Activated CD8-positive, alpha-beta memory T cell treated with anti-CD3 and anti-CD28 coated beads for 1 hour (primary cell): ENCODE measurements at places on chromosomes 3 and 15.

DNA sequence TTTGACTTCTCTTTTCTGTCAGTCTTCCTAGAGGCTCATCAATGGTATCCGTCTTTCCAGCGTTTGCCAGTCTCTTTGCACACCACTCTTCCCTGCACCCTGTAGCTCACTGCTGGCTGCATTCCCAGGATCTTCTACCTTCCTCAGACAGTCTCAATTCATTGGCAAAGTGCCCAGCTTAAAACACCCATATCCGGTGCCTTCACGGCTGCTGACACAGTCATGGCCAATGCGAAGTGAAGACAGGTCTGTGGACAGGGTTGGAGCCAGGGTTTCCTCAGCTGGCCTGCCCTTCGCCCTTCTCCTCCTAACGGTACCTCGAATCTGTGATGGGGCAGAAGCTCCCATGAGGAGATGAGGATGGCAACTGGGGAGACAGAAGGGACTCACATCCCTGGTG is 36.1 kb downstream of the PTH1R start:
- DNase-seq: no peak

- no peak for DNase-seq
Measured at GRCh38 chr15:33636958-33637357, 326.2 kb downstream of the RYR3 start.

DNA sequence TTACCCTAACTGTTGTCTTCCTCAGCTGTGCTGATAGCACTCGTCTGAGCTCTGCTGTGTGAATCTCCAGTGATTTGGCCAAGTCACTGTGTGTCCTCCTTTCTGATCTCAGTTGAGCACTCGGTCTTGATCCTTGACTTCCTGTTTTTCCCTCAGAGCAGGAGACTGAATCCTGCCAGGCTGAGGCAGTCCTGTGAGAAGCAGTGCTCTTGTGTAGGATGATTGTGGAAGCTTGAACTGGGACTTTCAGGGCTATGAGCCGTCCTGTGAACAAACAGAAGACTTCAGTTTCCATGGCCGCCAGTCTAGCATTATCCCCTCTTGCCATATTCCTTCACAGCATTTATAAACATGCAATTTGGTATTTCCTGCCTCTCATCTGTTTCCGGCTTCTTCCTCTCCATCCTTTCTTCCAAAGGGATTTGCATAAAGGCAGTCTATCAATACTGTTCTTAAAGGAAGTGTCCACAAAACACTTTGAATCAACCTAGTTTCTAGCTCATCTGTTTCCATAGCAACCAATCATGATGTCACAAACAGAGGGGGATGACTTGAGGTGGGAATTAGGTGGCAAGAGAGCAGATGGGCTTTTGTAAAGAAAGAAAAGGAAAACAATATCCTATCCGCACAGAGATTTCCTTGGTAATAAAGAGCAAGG is 237.2 kb downstream of the AGBL1 start:
- DNase-seq: no peak

GRCh38 chr15:89143503-89144162 is 55.4 kb downstream of the ABHD2 start:
- no peak for DNase-seq

DNA sequence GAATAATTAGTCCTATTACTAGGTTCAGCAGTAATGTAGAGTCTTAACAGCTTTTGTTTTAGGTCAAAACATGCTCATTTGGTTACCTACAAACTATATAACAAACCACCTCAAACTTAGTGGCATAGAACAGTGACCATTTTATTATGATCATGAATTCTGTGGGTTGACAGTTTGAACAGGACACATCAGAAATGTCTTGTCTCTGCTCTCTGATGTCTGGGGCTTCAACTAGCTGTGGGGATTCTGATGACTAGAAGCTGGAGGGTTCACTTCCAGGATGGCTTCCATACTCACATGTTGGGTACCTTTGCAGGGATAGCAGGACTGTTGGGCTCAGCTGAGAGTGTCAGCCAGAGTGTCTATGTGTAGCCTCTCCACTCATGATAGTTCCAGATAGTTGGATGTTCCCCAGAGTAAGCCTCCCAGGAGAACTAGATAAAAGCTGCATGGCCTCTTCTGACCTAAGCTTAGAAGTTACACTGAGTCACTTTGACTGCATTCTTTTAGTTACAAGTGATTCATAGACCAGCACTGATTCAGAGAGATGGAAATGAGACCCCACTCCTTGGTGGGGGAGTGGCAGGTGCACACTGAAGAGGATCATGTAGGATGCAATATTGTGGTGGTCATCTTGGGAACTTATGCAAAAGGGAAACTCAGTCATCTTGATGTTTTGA is 32.6 kb downstream of the PLCL2 start:
- no peak for DNase-seq

GRCh38 chr3:171792531-171792930 is 17.8 kb downstream of the PLD1 start:
- DNase-seq: no peak
